ENCODE measurements at places on chromosomes 3 and 15.

- no peak for DNase-seq
These were observed 254.0 kb upstream of the IL12A start for GRCh38 chr3:159734681-159735080.

DNA sequence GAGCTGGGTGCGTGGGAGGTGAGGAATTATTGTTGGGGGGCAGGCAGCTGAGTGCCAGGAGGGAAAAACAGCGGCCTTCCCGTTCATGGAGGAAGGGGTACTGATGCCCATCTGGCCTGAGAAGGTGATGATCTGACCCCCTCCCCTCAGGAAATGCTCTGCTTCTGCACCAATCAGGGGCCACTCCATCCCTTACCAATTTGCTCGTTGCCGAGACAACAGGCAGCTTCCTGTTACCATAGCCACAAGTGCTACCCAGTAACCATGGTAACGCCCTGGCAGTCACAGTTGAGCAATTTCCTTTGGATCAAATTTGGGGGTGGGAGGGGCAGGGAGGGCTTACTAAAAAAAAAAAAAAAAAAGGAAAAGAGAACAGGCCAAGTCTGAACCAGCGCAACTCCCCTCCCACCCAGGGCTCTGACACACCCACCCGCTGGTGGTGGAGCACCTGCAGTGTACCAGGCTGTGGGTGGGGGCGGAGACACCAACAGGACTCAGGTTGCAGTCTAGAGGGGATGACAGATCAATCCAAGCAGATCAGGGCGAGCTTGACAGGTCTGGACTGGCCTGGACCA lies 13.7 kb downstream of the CELF6 start:
- DNase-seq, result peak; percentile 14

- DNase-seq, result no peak
These were observed 61.0 kb downstream of the KLF13 start for GRCh38 chr15:31387479-31388118.

- no peak for DNase-seq
These were observed 14.7 kb upstream of the SYN2 start for GRCh38 chr3:11989383-11990038.

- no peak for DNase-seq
These were observed 51.5 kb downstream of the CFAP92 start for GRCh38 chr3:128942161-128942952.

GRCh38 chr3:14719006-14719405 lies 44.1 kb downstream of the C3orf20 start:
- DNase-seq, result no peak

DNA sequence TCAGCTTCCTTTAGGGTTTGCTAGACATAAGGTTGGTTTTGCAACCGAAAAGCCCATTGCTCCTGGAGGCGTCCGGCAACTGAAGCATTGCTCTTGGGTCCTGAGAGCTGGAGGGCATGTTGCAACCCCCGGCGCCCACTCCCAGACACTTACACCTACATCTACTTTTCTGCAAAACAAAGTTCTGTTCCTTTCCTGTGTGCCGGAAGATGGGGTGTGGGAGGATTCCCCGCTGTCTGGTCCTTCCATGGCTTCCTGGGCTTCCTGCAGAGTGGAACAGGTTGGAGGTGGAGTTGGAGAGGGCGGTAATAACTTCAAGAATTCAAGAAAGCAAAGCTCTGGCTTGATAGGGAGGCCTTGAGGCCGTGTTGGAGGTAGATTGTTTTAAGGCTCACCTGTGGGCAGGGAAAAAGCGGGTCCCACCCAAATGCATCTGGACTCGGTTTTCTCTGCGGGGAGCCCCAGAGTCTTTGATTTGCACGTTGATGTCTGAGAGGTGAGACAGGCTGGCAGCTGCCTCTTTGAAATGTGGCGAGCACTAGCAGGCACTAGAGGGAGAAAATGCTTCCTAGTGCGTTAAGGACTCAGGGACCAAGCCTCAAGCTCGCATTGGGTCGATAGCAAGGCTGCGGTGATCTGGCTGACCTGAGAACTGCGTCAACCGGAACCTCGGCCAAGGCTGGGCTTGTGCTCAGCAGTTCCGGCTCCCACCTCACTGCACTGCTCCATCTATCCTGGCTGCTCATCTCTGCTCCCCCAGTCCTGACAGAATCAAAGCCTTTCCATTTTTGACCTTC lies 39.5 kb downstream of the NR2F2 start:
- no peak for DNase-seq

DNA sequence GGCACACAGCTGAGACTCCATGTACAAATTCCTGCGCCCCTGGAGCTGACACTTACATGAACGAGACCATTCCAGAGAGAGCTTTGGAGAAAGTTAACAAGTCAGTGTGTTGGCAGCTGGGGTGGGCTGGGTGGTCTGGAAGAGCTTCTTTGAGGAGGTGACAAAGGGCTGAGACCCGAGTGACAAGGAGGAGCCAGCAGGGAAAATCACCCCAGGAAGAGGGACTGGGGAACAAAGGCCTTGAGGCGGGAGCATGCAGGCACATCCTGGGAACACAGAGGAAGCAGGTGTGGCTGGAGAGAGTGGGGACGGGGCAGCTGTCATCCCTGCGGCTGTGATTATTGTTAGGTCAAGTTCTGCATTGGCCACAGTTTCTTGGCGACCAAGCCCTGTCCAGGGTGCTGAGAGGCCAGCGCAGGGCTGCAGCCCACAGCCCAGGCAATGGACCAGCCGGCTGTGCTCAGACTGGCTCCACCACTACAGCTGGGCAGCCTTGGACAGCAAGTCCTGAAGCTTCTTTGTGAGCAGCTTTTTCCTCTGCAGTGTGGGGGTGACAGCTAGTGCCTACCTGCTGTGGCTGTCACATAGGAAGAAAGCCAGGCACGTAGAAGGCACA lies 34.2 kb upstream of the PRR23E start:
- DNase-seq, result no peak

GRCh38 chr3:193903512-193903817 lies 232.5 kb upstream of the HES1 start:
- no peak for DNase-seq

- DNase-seq, result no peak
These were observed 43.9 kb downstream of the GHSR start for GRCh38 chr3:172404237-172404962.

GRCh38 chr15:33612721-33613304 lies 302.0 kb downstream of the RYR3 start:
- no peak for DNase-seq

- DNase-seq, result no peak
These were observed 145.9 kb upstream of the ST8SIA2 start for GRCh38 chr15:92247649-92248242.

DNA sequence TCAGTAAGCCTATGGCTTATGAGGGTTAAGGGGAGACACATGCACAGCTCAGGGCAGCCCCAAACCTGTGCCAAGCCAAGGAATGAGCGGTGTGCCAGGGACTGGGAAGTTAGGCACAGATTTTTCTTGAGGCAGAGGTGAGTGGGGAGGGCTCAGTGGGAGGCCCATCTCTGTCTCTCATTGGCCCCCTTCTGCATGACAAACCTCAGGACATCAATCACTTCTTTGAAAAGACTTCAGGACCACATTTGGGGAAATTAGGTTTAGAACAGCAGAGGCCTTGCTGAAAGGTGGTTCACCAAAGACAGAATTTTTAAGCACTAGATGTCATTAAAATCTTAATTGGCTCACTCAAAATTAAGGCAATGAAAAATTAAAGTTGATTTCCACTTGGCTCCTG lies 57.2 kb downstream of the RAB11A start:
- DNase-seq, result no peak

DNA sequence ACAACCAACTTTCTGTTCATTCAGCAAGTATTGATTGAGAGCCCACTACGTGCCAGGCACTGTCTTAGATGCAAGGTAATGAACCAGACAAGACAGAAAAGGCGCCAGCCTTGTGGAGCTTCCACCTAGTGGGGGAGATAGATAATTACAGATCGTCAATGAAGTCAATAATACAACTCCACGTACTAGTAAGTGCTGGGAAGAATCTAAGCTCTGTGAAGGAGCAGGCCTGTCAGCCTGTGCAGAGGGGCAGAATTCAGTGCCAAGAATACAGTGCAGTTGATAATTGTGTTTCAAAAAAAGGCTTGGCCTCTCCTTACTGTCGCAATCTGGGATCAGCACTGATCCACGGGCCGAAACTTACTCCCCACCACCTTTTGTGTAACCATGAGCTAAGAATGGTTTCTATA lies 186.3 kb downstream of the FEZF2 start:
- DNase-seq, result no peak

GRCh38 chr3:59831394-59831793 lies 781.6 kb upstream of the CFAP20DC start:
- DNase-seq, result no peak

- peak; percentile 52 for DNase-seq
These were observed 178.3 kb downstream of the UACA start for GRCh38 chr15:70584838-70585706.

DNA sequence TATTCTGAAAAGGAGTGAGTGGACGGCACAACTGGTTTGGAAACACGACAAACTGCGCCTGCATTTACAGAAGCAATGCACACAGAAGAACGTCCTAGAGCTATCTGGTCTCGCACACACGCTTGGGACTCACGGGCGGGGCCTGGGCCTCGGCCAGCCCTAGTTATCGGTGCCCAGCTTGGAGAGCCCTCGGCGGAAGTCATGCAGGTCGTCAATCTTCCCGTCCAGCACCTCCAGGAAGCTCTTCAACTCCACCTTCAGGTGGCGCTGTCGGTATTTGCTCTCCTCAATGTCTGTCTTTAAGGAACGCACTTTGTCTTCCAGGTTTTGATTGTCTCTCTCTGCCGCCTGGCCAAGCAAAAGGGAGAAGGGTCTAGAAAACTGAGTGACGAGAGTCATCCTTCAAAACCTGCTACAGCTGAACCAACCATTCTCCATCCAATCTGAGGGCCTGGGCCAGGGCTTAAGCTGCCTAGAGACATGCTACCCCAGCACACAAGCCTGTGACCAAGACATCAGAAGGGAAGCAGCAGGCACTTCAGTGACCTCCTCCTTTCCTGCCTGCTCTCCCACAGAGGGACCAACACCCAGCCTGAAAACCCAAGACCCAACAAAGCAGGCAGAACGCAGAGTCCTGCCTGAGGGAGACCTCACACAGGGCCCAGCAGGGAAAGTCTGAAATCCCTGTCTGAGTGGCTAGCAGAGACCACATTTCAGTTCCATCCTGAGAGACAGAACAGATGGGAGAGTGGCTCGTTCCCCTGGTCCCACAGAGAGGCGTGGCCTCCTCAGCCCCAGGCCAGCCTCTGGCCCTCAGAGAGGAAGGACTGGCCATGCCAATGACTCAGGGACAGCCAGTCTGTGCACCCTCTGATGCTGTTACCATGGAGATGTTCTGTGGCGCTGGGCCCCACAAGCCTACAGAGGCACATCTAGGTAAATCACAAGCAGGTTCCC lies 40.4 kb downstream of the WHAMM start:
- peak; percentile 41 for DNase-seq

DNA sequence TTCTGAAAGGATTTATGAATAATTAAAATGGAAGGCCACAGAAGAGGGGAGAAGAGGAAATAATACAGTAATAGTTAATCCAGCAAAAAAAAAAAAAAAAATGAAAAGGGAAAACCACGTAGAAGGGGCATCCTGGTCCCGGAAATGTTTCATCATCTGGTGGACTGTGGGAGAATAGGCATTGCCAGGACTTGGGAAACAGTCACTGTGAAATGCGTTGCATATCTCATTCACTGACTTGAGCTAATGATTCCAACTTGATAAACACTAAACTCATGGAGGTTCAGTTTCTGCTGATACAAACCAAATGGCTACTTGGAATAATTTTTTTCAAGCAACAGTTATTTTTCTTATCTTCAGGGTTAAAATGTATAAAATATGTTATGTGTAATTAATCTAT lies 3.2 kb downstream of the XCR1 start:
- DNase-seq, result no peak

GRCh38 chr15:27889258-27889657 lies 209.9 kb downstream of the OCA2 start:
- no peak for DNase-seq

DNA sequence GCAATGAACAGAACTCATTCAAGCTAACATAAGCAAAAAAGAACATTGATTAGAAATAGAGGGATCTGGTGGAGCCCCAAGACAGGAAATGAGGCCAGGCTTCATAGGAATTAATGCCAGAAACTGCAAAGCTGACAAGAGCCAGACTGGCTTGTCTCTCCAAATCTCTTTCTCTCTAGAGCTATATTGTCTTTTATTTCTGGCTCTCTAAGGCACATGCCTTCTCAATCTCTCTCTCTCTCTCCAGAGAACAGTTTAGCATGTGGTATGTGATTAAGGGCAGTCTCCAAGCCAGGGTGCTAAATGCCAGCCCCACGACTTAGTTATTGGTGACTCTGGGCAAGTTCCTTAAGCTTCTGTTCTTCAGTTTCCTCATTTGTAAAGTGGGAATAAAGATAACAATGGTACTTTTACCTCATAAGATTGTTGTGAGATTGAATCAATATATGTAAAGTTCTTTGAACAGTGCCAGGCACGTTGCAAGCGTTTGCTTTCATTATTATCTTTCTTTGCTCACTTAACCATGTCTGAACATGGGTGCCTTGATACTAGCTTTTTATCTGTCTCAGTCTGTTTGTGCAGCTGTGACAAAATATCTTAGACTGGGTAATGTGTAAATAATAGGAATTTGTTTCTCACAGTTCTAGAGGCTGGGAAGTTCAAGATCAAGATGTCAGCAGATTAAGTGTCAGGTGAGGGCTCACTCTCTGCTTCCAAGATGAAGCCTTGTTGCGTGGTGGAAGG lies 123.2 kb downstream of the BDH1 start:
- no peak for DNase-seq

GRCh38 chr3:78872195-78872594 lies 895.6 kb downstream of the ROBO1 start:
- DNase-seq, result no peak

DNA sequence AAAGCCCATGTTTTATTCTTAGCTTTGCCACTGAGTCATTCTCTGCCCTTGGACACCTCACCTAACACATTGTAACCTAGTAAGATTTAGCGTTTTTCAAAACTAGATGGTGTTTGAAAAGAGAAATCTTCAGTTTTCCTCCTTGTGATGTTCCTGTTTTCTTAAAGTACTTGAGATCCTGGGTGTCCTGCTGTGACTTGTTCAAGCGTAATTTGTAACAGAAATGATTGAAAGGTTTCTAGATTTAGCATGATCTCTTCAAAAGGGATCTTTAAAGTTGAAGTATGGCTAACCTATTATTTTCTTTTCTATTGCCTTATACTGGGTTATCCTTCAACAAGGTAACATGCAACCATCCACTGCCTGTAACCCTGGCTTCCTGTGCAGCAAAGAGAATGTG lies 32.6 kb upstream of the SPATA16 start:
- no peak for DNase-seq

- peak; percentile 59 for DNase-seq
These were observed 44.8 kb upstream of the RNU6-1 start for GRCh38 chr15:67884514-67885174.

- DNase-seq, result no peak
These were observed 52.2 kb upstream of the HES1 start for GRCh38 chr3:194083637-194084224.

DNA sequence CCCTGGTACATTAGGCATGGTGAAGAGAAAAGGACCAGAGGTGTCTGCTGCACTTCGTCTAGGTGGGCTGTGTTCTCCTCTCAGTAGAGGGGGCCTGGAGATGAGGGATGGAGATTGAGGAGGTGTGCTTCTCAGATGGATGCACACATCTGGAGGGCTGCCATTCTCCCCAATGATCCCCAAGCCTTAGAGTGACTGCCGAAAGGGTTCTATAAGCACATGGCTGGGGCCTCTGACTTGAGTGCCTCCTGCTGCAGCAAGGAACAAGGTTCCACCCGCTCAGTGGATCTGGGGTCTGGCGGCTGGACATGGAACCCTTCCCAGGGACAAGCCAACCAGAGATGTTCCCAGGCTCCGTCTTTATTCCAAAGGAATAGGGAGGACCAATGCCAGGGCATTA lies 66.8 kb downstream of the CPN2 start:
- DNase-seq, result no peak

GRCh38 chr3:9863058-9863772 lies 16.8 kb downstream of the CIDEC start:
- no peak for DNase-seq

- no peak for DNase-seq
These were observed 28.3 kb upstream of the PRR23E start for GRCh38 chr3:127164615-127165014.
